ENCODE measurements at places on chromosomes 11 and 22.

GRCh38 chr22:25067851-25068421, 115.4 kb downstream of the KIAA1671 start:
- DNase-seq, result no peak

GRCh38 chr11:17655682-17656081, 63.7 kb upstream of the MYOD1 start:
- no peak for DNase-seq

GRCh38 chr11:71372693-71373657, 75.2 kb downstream of the DHCR7 start:
- peak; percentile 36 for DNase-seq

GRCh38 chr22:39856588-39856987, 37.0 kb downstream of the ENTHD1 start:
- DNase-seq, result no peak

- no peak for DNase-seq
Observed at GRCh38 chr11:65069217-65069616, 10.9 kb upstream of the NAALADL1 start.

- no peak for DNase-seq
Observed at GRCh38 chr11:38819981-38820380, 2221.9 kb upstream of the RAG2 start.

- peak; percentile 97 for DNase-seq
Observed at GRCh38 chr22:37545703-37546436, 14.4 kb upstream of the CDC42EP1 start.

DNA sequence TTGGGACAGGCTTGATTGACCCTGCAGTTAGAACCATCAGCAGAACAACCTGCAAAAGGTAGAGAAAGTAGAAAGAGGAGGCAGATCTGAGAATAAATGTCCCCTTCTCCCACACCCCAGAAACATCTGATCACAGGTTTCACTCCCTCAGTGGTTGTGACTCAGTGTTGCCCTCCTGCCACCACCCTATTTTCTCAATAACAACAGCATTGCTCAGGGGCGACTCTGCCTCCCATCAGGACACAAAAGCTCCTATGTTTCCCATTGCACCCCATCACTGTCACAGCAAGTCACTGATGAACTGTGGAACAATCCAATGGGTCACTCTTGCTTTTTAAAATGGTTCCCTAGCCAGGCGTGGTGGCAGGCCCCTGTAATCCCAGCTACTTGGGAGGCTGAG, 110.2 kb downstream of the RASSF10 start:
- DNase-seq, result peak; percentile 80

DNA sequence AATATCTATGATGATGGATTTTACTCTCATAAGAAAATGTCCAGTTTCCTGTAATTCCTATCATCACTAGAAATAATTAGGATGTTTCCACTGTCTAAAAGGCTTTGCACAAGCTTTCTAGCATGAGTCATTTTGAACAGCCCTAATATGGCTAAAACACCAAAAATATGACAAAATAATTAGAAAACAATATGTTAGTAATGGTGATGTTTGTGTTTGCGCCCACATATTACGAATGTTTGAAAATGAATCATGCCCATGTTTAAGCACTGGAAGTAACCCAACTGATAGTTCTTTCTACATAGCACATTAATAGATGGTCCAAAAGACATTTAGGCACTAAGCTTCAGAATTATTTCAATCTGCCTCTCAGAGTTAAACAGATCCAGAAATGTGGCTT, 96.0 kb downstream of the TRPC6 start:
- DNase-seq, result peak; percentile 72

DNA sequence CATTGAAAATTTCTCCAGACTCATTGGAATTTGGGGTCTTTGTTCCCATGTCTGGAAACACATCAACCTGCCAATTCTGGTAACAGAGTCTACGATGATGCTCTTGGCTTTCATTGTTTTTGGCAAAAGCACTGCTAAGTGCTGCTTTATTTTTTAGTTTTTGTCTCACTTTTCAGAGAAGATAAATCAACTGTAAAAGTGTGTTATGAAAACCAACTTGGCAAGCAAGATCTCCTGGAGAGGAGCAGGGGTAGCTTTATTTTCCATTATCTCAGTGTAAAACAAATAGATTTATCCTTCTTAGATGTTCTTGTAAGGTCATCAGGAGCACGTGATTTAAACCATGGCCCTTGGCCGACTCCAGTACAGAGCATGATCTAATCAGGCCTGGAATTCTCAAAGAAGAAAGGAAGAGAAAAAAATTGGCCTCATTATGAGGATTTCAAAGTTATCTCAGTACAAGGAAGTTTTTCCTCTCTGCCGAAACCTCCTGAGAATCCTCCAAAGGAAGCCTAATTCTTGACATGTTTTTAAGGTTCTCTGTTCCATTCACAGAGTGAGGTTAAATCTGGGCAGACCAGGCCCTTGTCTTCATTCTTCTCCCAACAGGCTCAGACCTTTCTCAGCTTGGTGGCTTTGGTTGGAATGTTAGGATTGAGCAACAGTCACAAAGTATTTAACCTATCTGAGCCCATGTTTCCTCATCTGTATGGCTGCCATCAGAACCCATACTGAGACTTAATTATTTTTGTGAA, 16.4 kb upstream of the PAMR1 start:
- peak; percentile 37 for DNase-seq

GRCh38 chr11:20090654-20091374, 69.5 kb downstream of the DBX1 start:
- DNase-seq, result no peak

DNA sequence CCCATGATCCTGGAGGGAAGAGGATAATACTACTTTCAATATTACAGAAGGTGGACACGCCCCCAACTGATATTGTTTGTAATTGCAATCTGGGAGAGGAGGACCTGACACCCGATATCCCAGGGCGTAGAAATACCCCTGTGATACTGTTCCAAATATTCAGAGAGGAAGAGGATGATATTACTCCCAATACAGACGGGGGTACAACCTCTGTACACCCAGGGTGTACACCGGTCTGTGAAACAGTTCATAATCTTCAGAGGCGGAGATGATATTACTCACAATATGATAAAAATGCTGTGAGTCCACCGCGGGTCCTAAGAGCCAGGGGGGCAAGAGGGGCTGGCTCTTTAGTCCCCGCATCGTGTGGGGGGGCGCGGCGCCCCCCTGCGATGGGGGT, 57.2 kb upstream of the ALDH3B2 start:
- DNase-seq, result no peak

- DNase-seq, result no peak
Observed at GRCh38 chr11:30710221-30710620, 124.1 kb upstream of the MPPED2 start.

- DNase-seq, result no peak
Observed at GRCh38 chr22:23205339-23206049, 25.2 kb downstream of the BCR start.

GRCh38 chr22:49657974-49658590, 169.6 kb downstream of the BRD1 start:
- DNase-seq, result no peak

GRCh38 chr11:110939471-110939870, 227.2 kb upstream of the ARHGAP20 start:
- no peak for DNase-seq

DNA sequence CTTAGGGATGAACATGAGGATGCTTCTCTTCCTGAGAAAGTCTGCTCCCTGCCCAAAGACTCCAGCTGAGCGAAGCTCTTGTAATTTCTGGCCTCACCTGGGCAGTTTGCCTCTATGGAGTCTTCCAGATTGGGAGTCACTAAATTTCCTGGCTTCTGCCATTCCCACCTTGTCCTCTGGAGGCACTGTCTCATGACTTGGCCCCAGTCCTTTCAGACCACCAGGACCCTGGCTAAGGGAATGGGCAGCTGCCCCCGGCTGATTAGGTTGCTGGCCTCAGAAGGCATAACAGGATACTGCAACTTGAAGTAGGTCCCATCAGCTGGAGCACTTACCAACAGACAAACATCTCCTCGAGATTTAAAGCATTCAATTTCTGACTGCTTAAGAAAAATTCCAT, 128.1 kb upstream of the SPON1 start:
- DNase-seq, result peak; percentile 14

DNA sequence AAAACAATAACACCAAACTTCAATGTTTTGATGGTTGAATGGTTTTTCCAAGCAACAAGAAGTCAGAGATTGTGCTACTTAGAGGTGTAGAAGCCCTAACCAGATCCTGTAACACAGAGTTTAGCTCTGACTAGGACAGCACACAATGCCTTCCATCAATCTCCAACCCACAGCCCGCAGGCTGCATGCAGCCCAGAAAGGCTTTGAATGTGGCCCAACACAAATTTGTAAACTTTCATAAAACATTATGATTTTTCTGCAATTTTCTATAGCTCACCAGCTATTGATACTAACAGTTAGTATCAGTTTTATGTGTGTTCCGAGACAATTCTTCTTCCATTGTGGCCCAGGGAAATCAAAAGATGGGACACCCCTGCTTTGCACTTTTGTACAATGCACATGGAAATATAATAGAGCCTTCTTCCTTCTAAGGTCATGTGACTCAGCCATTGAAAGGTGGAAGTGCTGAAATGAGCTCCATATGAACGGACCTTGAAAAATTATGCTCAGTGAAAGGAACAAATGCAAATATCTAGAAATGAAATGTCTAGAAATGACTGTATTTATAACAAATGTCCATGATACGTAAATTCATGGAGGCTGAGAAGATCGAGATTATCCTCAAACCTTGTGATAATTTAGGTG, 47.6 kb upstream of the VPREB1 start:
- no peak for DNase-seq

GRCh38 chr22:47784991-47785390, 1022.5 kb downstream of the TBC1D22A start:
- no peak for DNase-seq

- no peak for DNase-seq
Observed at GRCh38 chr11:92460213-92460612, 235.6 kb downstream of the FAT3 start.

- no peak for DNase-seq
Observed at GRCh38 chr22:20551805-20552442, 44.5 kb downstream of the MED15 start.

DNA sequence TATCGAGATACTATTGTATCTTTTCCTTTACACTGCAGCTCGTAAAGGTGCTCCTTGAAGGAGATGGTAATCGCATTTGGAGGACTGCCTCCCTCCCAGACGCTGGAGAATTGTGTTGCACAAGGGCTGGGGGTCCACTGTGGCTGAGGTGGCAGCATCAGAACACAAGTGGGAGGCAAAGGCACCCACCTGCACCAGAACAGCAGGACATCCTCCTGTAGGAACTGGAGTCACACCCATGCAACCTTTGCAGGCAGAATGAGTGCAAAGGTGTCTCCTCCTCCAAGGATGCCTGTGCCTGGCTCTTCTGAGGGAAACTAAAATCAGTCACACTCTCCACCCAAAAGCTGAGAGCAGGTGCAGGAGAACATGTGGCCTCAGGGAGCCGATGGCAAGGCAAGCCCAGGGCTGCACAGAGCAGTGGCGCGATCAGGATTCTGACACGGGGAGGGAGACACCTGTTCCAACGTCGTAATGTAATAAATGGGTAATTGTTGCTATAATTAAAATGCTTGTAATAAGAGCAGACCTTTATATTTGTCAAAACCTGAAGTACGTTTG, 1501.4 kb downstream of the TBC1D22A start:
- no peak for DNase-seq

- no peak for DNase-seq
Observed at GRCh38 chr22:48980409-48980808, 847.3 kb downstream of the BRD1 start.

- no peak for DNase-seq
Observed at GRCh38 chr11:68581439-68581838, 102.9 kb upstream of the GAL start.

GRCh38 chr11:15489281-15489680, 374.6 kb downstream of the INSC start:
- DNase-seq, result no peak

DNA sequence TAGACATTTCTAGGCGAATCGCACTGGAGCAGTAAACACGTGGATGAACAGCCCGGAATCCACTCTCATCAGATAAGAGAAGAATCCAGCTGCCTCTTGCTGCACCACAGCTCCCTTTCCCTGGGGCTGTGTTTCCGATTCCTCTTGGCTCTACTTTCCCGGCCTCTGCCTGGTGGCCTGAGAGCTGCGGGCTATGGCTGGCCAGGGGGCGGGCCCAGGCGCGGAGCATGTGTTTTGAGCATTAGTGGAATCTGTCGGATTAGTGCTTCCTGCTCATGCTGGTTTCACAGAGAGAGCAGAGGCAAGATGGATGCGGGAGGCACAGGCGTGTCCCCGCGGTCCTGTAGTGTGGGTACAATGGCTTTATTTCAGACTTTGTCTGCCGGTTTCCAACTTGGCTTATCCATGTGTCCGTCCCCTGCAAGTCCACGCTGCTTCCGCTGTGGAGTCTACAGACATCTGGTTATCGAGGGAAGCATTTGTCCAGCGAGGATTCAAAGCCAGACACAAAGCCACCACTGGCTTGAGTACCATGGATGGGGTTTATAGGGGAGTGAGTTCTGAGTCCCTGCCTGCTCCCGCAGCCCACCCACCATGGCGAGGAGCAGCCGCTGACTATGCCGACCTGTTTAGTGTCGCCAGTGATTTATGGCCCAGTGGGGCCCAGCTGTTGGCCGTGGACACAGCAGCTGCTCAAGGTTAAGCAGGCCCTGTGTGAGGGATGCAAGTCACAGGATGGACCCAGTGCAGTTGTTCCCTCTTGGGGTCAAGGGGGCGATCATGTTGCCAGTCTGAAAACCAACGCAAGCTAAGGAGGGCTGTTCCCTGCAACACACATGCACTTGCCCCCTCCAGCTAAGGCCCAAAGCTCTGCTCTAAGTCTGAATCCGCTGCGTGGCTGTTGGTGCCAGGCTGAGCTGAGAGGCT, 43.3 kb upstream of the EP300 start:
- DNase-seq, result peak; percentile 82

GRCh38 chr22:26385164-26385563, 43.9 kb upstream of the ASPHD2 start:
- no peak for DNase-seq

DNA sequence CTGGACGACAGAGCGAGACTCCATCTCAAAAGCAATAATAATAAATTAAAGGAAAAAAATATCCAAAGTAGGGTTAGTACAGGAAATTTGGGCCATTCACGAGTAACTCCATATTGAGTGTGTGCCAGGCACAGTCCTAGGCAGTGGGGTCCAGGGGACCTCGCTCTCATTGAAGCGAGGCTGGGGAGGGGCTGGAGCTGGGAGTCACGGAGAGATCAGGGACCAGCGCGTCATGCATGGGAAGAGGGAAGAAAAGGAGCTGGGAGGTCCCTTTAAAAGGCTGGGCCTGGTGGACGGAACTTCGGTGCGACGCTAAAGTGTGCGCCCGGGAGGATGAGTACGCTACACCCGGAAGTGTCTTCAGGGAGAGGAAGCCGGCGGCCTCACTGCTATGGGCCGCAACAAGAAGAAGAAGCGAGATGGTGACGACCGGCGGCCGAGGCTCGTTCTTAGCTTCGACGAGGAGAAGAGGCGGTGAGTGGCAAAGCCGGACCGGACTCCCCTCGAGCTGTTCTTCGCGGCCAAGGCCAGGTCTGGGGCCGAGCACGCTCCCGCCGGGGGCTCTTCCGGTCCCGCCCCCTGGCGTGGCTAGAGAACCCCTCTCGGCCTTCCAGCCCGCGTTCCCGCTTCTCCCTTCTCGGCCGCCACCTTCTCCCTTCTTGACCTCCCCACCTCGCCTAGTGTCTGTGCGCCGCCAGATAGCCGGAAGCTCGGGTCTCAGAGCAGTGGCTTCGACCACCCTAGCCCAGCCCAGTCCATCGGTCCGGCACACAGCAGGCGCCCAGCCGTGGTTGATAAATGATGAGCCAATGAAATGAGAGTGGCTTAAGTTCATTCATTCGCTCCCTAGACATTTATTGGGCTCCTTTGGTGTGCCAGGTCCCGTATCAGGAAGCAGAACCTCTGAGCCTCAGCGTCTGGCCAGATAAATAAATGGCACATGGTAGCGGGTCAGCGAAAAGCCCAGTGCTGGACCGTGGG, at the start of gene NOL12:
NOL12 (plus strand) TSS at position 342 of the 981 bp plus-strand sequence; CDS start at position 392, 50 bp downstream.
- DNase-seq, result peak; percentile 92
